Foreskin melanocyte (primary cell): ENCODE measurements at places on chromosomes 16 and 17.

GRCh38 chr17:66829386-66829864 is 5.5 kb upstream of the CACNG5 start:
- peak; percentile 40 for DNase-seq

DNA sequence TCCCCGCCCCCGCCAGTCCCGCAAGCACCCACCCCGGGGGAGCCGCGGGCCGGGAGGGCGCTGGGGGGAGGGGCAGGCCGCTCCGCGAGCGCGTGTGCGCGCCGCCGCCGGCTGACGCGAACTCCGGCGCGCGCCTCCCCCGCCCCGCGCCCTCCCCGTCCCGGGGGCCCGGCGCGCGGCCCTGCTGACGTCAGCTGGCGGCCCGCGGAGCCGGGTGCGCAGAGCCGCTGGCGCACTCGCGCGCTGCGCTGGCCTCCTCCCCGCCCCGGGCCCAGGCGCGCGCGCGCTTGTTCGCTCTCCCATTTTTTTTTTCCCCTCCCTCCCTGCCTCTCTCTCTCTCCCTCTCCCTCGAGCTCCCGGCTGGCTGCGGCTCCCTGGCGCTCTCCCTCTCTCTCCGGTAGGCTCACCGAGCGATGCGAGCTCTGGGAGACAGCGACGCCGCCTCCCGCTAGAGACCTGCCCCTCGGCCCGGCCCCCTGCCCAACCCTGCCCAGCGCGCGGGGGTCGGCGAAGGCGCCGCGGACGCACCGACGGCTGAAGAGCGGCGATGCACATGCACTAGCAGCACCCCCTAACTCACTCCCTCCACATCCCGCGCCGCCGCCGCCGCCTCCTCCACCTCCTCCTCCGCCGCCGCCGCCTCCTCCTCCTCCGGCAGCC is at the start of gene GNAO1:
TSS of gene GNAO1 (plus strand) at position 334 of the 660 bp plus-strand sequence. CDS start 747 bp downstream, outside the sequence.
- DNase-seq = peak; percentile 36

- DNase-seq = no peak
These were observed 24.5 kb downstream of the RNF135 start for GRCh38 chr17:30995347-30995746.

GRCh38 chr17:64964796-64965195 is 45.5 kb upstream of the LRRC37A3 start:
- DNase-seq = peak; percentile 67

DNA sequence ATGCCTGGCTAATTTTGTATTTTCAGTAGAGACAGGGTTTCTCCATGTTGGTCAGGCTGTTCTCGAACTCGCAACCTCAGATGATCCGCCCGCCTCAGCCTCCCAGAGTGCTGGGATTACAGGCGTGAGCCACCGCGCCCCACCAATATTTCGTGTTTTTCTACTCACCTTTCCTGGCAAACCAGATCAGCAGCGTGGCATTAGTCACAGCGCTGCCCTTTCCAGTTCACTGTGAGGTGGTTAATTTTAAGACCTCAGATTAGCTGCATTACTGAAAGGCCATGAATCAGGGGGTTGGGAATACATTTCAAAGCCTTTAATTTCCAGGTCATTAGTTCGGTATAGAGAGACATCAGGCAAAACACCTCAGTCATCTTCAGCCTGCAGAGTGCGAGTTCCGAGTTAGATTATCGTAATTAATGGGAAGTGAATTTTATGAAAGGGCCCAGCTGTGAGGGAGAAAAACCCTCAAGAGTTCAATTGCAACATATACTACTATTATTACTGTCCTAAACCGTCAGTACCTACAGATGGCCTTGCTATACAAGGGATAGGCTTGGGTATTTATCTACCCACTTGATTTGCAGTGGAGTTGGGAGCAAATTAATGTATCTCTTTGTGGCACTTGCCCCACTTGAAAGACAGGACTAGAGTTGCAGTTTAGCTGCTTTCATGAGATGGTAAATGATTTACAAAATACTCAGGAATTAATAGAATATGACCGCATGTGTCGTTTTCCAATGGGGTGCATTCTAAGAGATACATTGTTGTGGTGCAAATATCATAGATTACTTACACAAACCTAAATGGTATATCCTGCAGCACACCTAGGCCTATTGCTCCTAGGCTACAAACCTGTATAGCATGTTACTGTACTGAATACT is 2.1 kb upstream of the USP32 start:
- DNase-seq = no peak

- DNase-seq = peak; percentile 73
These were observed 292.6 kb upstream of the CDH11 start for GRCh38 chr16:65414284-65414984.

- DNase-seq = no peak
These were observed 14.8 kb downstream of the HDAC5 start for GRCh38 chr17:44108440-44109311.

DNA sequence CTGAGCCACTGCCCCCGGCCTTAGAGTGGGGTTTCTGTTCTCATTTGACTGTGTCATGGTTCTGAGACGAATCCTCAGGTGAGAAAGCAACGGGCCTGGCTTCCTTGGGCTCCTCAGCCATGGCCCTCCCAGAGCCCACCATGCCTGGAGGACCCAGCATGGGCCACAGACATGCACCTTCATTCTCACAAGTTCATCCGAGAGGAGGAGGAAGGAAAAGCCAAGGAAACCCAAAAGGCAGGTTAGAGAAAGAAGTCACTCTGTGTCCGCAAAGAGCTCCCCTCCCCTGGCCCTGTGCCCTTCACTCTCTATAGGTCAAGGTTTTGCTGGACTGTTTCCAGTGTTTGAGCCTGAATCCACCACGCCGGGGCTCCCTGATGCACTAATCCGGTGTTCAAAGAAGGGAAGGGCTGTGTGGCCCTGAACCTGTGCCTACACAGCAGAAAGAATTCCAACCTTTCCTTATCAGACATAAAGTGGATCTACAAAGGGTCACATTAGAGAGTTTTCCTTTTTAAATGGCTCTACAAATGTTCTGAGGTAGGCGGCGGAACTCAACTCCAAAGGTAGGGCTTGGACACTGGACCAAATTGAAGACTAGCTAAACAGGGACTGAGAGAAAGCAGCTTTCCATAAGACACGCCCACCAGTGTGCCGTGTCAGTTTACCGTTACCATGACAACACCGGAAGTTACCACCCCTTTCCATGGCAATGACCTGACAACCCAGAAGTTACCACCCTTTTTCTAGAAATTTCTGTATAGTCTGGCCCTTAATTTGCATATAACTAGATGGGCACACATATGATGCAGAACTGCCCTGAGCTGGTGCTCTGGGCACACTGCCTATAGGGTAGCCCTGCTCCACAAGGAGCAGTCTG is 15.9 kb upstream of the PECAM1 start:
- DNase-seq = no peak

DNA sequence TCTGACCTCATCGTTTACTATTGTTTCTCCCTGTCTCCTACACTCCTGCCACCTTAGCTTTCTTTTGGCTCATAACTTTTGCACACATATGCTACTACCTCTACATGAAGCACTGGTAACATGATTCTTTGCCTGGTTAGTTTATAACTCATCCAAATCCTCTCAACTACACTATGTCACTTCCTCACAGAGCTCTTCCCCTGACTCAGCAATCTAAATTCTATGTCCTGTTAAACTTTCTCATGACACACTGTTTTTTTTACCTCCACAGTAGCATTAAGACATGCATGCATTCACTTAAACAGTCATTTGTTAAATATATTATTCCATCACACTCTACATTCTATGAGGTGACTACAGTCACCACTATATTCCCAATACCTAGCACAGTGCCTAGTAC is 19.7 kb downstream of the APPBP2 start:
- DNase-seq = peak; percentile 6

GRCh38 chr17:81346908-81347349 is 48.3 kb upstream of the BAHCC1 start:
- DNase-seq = no peak

DNA sequence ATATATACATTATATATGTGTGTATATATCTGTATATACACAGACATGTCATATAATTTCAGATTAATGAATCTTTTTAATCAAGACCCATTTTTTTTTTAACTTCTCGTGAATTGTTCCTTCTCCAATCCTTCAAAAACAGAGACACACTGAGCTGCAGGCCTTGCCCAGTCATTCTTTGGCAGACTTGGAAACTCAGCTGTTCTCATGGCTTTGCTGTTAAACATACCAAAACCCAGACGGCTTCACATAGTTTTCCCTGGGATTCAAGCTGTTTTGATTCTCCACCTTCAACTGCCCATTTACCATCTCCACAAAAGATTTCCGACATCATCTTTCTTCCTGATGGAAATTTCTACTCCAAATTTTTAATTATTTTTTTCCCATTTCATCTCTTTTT is 148.7 kb downstream of the KCNJ2 start:
- DNase-seq = no peak

DNA sequence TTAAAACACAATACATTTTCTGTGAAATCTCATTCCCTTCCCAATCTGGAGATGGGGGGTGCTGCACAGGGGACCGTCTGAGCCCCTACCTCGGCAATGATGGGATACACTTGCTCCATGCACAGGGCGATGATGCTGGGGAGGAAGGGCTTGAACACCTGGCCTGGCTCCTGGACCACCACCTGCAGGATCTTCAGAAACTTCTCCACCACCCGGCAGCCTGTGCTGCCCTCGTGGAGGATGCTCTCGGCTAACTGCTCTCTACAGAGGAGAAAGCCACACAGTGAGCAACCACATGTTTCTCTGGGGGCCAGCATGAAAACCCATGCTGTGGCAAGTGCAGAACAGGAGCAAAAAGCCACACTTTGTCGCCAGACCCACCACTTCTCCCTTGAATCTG is 42.4 kb upstream of the GSG1L start:
- no peak for DNase-seq

DNA sequence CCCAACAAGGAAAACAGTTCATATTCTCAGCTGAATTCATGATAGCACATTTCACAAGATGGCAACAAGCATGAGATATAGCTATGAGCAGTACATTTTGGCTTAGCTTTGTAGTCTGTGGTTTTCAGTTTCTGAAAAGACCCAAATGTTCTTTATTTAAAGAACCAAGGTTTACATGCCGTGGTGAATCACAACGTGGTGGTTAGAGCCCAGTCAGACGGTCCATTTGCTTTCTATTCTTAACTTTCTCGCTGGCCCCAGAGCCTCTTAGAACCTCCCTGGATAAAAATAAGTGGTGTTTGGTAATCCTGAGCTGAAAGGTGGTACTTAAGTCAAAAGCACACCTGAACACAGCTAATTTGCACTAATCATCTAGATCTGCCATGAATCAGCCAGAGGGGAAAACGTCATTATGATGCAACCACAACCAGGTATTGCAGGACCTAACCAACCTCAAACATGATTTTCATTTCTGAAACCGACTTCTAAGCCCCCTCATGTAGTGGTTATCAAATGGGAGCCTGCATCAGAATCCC is 18.6 kb upstream of the HAPSTR1 start:
- DNase-seq = no peak

DNA sequence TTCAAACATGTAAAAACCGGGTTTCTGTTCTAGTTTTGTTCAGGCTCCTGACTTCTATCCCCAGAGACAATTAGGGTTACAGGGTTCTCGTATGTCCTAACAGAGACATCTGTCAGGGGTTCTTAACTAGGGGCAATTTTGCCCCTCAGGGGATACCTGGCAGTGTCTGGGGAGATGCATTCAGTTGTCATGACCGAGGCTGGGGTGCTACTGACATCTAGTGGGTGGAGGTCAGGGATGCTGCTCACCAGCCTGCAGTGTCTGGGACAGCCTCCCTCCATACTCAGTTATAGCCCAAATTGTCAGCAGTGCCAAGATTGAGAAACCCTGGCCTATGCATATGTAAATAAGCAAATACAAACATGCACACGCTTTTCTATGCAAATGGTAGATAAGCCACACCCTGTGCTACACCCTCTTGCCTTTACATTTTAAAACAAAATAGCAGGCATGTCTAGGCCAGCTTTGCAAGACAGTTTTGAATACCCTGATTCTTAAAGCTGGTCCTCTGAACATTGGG is 37.4 kb downstream of the CLEC16A start:
- DNase-seq = no peak

GRCh38 chr16:54631782-54632181 is 298.9 kb upstream of the IRX5 start:
- no peak for DNase-seq

- DNase-seq = peak; percentile 61
These were observed 3.4 kb upstream of the ZNF385C start for GRCh38 chr17:42101513-42102292.

DNA sequence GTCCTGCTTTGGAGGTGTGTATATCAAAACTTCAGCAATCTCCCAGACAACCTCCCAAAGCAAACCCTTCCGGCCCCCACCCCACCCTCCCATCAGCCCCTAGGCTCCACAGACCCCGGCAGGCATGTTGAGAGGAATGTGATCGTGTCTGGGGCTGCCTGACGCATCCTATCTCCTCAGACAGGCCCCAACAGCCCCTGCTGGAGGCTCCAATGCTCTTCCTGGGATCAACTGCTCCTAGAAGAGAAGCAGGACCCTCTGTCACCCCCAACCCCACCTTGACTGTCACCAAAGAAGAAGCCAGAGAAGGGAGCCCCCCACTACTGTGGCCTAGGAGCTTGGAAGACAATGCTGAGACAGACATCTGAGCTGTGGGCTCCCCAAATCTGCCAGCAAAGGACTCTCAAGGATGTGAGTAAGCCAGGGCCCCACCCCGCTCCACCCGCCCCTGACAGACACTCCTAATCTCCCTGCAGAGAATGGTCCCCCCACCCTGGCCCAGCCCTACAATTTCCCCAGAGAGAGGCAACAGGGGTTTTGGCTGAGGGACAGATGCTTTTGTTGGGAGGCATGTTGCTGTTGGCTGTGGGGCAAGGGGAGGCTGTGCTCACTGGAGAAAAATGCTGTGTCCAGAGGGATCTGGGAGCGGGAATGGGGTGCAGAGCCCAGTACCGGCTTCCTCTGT is 1.6 kb upstream of the KRT14 start:
- no peak for DNase-seq

DNA sequence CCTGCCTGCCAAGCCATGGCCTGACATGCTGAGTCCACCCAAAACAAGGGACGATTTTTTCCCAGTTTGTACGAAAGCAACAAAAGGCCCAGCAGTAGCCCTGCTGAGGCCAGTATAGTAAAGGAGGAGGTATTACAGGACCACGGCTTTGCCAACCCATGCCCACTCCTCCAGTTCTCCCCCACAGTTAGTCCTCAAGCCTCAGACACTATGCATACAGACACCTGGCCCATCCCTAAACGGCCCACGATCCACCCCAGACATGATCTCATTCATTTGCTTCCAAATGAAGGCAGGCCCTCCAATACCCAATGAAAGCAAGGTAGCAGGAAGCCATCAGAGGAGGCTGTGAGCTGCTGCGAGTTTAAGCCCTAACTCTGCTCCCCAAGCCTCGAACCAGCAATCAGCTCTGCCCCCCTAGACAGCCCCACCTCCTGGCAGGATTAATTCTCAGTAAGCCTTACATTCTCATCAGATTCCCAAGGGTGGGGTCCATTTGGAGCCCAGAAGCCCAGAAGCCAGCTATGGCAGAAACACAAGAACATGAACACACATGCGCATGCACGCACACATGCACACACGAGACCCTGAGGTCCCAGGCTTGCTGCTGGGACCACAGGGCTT is 4.9 kb downstream of the HDAC5 start:
- no peak for DNase-seq

DNA sequence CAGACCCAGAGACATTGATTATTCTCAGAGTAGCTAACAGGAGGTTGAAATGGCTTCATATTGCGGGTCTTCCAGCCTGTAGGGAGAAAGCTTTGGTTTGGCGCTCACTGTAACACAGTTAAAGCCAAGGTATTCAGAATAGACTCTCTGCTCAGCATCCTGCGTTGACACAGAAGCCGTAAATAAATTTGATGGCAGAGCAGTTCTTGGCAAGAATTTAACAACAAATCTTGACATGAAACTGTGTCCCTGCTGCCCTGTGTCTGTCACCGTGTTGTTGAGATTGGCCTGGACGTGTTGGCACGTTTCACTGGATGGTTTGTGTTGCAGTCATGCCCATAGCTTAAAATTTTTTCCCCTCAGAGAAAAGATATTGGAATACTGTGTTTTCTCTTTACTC is 359.6 kb downstream of the SNX29 start:
- no peak for DNase-seq
